GM12891 (cell line): ENCODE measurements at places on chromosomes 6 and 20.

DNA sequence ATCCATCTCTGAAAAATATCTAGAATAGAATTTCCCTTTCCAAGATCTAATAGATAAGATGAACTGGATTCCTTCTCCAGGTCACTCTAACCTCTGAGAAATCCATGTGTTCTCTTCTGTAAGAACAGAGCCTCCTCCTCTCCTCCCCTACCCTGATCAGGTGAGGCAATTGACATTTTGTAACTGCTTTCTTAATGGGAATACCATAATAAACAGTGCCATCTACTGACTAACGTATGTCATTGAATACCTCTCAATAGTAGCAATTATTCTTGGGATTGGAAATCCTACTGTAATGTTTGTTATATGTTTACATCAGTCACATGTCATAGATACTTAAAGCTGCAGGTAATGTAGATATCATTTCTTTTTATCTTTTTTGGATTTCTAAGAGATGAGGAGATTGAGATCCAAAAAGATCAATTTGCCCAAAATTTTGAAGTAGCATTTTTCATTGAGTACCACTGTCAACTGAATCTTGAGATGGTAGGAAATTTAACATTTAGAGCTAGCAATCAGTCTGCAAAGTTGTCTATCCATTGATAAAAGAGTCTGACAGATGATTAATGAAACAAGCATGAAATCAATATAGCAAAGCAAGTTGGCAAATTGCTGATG lies 365.8 kb upstream of the HSF2 start:
- DNase-seq: no peak

DNA sequence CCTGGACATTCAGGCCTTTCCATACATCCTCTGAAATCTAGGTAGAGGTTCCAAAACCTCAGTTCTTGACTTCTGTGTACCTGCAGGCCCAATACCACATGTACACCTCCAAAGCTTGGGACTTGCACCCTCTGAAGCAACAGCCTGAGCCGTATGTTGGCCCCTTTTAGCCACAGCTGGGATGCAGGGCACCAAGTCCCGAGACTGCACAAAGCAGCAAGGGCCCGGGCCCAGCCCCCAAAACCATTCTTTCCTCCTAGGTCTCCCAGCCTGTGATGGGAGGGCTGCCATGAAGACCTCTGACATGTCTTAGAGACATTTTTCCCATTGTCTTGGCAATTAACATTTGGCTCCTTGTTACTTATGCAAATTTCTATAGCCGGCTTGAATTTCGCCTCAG lies 107.4 kb upstream of the FRMD1 start:
- DNase-seq: no peak

DNA sequence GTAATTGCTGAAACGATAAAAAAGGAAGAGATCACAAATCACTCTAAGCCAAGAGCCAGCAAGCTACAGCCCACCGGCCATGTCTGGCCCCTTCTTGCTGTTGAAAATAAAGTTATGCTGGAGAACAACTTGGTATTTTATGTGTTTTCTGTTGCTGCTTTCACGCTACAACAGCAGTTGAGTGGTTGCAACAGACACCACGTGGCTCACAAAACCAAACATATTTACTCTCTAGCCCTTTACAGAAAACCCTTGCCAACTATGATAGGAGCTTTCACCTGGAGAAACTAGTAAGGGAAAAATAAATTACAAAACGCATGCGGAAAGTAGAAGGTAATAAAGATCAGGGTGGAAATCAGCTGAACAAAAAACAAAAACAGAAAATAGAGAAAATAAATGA lies 41.1 kb upstream of the SLCO4A1 start:
- DNase-seq: no peak

- DNase-seq: no peak
These were observed 8.7 kb upstream of the SYNDIG1 start for GRCh38 chr20:24460712-24461111.

DNA sequence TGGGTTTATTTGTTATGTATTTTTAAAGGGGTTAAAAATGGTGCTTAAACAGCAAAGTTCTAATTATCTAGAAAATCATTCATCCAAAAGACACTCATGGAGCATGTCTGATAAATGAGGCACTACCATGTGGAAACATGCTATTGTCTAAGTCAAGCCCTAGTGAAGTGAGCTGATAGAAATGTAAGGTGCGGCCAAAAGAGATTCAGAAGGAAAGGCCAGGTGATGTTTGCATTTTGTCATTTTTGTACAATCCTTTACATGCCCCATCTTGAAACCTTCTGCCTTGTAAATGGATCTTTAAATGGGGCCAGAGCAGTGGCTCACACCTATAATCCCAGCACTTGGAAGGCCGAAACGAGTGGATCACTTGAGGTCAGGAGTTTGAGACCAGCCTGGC lies 77.3 kb downstream of the PLCG1 start:
- no peak for DNase-seq

- DNase-seq: no peak
These were observed 12.2 kb upstream of the SHLD1 start for GRCh38 chr20:5737966-5738365.

GRCh38 chr20:59495894-59496510 lies 108.3 kb upstream of the PHACTR3 start:
- DNase-seq: peak; percentile 65

- no peak for DNase-seq
These were observed 97.8 kb downstream of the PACRG start for GRCh38 chr6:162825597-162825996.

DNA sequence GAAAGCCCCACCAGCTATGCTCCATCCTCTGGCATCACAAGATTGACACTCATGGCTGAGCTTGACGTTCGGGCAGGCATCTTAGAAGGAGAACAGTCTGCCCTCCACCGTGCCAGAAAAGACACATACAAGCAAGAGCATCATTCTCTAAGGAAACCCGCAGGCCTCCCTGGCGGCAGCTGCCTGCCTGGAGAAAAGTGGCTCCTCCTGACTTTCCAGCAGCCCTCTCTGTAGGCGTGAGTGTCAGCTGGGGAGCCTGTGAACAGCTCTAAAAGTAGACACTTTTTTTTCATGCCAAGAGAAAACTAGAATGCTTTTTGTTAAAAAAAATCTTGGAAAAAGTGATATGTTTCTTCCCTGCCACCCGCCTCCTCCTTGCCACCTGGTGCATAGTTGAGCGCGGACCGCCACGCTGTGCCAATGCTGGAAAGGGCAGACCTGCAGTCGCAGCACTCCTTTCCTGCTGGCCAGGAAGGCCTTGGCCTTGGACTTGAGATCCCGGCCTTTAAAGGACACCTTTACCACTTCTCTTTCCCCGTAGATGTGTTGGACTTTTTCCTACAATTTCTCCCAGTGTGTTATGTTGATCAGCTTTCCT lies 29.7 kb upstream of the INSM1 start:
- DNase-seq: no peak

DNA sequence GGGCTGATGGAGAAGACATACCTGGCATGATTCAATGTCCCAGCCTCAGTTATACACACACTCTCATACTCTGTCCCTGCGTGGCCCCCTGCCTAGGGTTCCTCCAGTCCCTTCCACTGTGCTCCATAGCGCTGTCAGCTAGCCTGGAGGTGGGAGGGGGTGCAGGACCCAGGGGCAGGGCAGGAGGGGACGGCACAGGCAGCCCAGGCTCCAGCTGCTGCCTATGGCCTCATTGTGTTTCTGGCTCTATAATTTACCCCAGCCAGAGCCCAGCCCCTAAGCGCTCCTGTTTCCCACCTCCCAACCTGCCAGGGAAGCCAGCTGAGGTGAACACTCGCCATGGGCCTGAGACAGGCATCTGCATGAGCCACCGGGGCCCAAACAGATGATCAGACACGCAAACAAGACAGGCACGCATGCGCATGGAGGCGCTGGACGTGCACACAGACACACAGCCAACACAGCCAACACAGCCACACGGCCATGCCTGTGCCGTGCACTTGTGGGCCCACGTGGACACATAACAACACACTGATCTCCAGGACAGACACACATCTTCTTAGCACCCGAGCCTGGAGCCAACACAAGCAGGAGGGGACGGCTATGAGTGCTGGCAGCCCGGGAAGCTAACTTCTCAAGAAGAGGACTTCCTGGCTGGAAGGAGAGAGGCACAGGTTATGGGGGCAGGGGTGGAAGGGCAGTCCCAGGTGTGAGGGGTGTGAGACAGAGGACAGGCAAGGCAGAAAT lies 124.9 kb downstream of the GRM4 start:
- DNase-seq: no peak

DNA sequence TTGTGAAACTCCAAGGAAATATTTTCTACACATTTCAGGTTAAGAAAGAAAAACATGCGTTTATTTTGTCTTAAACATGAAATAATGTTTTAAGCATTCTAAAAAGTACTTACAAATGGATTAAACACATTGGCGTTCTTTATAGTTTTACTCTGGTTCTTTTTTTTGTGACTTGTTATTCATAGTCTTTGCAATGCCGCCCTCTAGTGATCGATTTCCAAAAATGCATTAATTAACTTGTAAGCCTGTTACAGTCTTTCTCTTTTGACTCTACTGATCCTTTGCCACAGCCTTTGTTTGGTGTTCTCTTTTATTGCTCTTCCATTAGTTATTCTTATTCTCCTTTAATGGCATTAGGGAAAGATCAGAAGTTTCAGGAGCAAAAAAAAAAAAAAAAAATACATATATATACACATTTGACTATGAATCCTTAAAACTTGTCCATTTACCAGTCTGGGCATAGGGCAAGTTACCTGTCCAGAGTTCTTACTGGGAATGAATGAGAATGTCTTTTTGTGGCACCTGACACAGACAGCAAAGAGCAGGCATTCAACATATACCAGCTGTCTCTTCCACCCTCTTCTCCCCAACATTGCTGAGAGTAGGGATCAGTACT lies 59.9 kb downstream of the MACROD2 start:
- DNase-seq: no peak

DNA sequence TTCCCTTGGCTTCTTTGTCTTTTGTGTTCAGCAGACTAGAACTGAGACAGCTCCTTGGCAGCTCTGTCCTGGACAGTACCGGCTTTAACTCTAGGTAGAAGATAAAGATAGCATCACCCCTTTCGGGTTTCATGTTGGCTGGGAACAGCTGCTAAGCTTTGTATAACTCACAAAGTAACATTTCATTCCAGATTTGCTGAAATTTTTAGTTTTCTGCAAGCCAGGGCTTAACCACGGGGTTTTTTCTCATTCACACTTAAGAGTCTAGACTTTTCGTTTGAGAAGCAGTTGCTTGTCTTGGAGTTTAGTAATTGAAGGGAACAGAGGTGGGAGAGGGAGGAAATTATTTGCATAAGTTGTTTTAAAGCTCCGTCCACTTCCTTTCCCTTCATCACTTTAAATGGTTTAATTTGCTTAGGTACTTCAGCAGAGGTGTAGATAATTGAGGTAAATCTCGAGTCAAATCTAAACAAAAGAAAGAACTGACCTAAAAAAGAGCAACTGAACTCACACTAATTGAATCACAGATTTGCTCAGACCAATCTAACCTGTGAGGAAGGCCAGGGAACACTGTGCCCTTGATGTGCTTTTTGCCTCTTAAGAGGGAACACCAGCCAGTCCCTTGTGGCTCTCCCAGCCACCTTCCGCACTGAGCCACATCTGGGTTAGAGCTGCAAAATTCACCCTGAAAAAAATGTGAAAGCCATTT lies 48.3 kb downstream of the RREB1 start:
- no peak for DNase-seq

DNA sequence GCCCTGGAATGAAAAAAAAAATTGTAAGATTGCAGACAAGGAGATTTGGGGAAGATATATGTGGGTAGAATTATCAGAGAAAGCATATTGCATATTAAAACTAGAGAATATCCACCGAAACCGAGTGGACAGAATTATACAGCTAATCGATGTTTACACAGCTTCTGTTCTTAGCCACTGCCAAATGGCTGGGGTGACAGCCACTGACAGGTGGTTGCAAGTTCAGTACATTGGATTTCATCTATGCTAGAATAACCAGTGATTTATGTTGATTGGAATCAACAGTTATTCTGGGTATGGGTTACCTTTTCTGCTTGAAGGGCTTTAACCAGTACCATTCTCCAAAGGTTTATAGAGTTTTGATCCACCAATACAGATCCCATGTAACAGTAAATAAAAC lies 48.4 kb upstream of the THEMIS start:
- no peak for DNase-seq

DNA sequence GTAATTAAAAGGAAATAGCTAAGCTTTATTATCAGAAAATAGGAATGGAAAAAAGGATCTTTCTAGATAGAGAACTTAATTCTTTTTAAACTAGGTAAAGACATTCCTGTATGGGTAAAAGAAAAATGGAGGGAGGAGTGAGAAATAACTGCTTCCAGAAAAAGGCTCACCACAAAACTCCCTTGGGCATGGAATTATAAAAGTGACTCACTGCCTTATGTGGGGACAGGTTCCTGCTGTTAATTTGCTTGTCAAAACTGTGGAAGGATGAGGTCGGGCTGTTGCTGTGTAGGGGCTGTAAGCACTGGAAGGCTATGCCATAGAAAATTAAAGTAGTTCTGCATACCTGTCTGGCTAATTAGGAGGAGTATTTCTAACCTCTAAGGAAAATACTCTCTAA lies 158.7 kb downstream of the UBE3D start:
- DNase-seq: no peak

GRCh38 chr6:134176264-134176975 lies 124.0 kb upstream of the SLC2A12 start:
- DNase-seq: no peak

- no peak for DNase-seq
These were observed 813.0 kb downstream of the DHX35 start for GRCh38 chr20:39775110-39775509.

DNA sequence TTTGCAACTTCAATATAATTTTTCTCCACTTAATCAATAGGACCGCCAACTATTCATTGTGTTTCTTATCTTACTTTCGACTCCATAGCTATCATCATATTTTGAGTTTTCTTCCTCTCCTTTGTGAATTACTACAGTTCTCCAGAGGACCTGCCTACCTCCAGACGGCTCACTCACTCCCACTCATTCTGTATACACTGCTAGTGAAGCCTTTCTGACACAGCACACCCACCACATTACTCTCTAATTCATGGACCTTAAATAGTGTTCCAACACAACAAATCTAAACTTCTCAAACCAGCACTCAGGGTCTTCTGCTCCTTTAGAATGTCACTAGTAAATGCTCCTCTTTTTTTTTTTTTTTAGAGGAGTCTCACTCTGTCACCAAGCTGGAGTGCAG lies 23.8 kb downstream of the FKBP5 start:
- DNase-seq: no peak

- DNase-seq: no peak
These were observed 3.8 kb upstream of the MYBL2 start for GRCh38 chr20:43662943-43663655.

GRCh38 chr6:135380793-135381192 lies 116.7 kb downstream of the AHI1 start:
- DNase-seq: no peak

DNA sequence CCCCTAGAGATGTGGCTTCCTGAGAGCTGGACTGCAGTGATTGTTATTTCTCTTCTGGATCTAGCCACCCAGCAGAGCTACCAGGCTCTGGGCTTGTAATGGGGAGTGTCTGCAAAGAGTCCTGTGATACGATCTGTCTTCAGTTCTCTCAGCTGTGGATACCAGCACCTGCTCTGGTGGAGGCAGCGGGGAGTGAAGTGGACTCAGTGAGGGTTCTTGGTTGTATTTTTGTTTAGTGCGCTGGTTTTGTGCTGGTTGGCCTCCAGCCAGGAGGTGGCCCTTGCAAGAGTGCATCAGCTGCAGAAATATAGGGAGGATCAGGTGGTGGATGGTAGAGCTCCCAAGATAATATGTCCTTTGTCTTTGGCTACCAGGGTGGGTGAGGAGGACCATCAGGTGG lies 33.7 kb downstream of the PAX1 start:
- no peak for DNase-seq

- DNase-seq: no peak
These were observed 104.9 kb downstream of the FOXO3 start for GRCh38 chr6:108665495-108666196.
